ENCODE measurements at places on chromosomes 1 and 21. TPM values are rescaled to one million over a fixed set of nuclear protein-coding genes. Genes with fewer than 3 reads are reported as not detected.

DNA sequence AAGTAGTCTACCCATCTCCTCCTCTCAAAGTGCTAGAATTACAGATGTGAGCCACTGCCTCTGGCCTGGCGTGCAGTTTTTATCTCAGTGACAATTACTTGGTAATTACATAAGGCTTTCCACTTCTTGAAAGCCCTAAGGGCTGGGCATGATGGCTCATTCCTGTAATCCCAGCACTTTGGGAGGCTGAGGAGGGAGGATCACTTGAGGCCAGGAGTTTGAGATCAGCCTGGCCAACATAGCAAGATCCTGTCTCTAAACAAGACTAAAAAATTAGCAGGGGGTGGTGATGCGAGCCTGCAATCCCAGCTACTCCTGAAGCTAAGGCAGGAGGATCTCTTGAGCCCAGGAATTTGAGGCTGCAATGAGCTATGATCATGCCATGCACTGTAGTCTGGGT, 7.7 kb downstream of the HHAT start:
- no peak for DNase-seq
- H3K27me3 ChIP-seq: no peaks in the 10 kb centered on the region
- no peak overlapping the region for H3K4me3 ChIP-seq
- H3K27ac ChIP-seq: no peak overlapping the region
- H3K4me1 ChIP-seq: no peaks in the 10 kb centered on the region

- no peak for DNase-seq
- no peaks in the 10 kb centered on the region for H3K4me1 ChIP-seq
- H3K27ac ChIP-seq: no peak overlapping the region
- no peak overlapping the region for H3K4me3 ChIP-seq
- no peaks in the 10 kb centered on the region for H3K27me3 ChIP-seq
These were observed 135.4 kb upstream of the FMN2 start for GRCh38 chr1:239956263-239956662.

DNA sequence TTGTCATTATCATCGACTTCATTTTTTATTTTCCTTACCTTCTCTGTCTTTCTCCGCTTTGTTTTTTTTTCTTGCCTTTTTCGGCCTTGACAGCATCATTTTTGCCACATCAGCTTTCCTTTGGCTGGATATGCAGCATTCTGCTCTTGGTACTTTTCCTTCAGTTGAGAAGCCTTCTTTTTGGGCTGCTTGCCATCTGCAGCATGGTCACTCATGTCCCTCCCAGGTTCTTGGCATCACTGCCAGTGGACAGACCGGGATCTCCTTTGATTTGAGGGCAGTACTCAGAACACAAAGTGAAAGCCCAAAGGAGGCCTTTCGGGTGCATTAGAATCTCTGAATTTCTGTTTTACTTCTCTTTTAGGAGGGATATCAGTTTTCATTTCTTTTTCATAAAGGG, 3.7 kb upstream of the PARP1 start:
- H3K27me3 ChIP-seq: no peaks in the 10 kb centered on the region
- no peaks in the 10 kb centered on the region for H3K36me3 ChIP-seq
- H3K4me3 ChIP-seq: no peak overlapping the region
- H3K27ac ChIP-seq: no peak overlapping the region

GRCh38 chr1:18093193-18093592, 14.4 kb upstream of the IGSF21 start:
- H3K4me1 ChIP-seq: no peaks in the 10 kb centered on the region
- no peak for DNase-seq
- no peak overlapping the region for H3K4me3 ChIP-seq
- no peaks in the 10 kb centered on the region for H3K36me3 ChIP-seq
- no peak overlapping the region for H3K27ac ChIP-seq
- no peaks in the 10 kb centered on the region for H3K27me3 ChIP-seq

GRCh38 chr1:85502625-85503083, 37.7 kb upstream of the DDAH1 start:
- H3K27ac ChIP-seq: no peak overlapping the region
- no peaks in the 10 kb centered on the region for H3K4me1 ChIP-seq
- no peaks in the 10 kb centered on the region for H3K27me3 ChIP-seq
- no peaks in the 10 kb centered on the region for H3K36me3 ChIP-seq

GRCh38 chr1:109625176-109625575, 5.5 kb downstream of the AMPD2 start:
- H3K4me3 ChIP-seq: no peak overlapping the region
- no peaks in the 10 kb centered on the region for H3K36me3 ChIP-seq
- H3K27ac ChIP-seq: no peak overlapping the region

- no peaks in the 10 kb centered on the region for H3K27me3 ChIP-seq
- no peaks in the 10 kb centered on the region for H3K36me3 ChIP-seq
- H3K27ac ChIP-seq: no peak overlapping the region
- DNase-seq: no peak
These were observed 37.0 kb downstream of the PKP1 start for GRCh38 chr1:201320168-201320788.

DNA sequence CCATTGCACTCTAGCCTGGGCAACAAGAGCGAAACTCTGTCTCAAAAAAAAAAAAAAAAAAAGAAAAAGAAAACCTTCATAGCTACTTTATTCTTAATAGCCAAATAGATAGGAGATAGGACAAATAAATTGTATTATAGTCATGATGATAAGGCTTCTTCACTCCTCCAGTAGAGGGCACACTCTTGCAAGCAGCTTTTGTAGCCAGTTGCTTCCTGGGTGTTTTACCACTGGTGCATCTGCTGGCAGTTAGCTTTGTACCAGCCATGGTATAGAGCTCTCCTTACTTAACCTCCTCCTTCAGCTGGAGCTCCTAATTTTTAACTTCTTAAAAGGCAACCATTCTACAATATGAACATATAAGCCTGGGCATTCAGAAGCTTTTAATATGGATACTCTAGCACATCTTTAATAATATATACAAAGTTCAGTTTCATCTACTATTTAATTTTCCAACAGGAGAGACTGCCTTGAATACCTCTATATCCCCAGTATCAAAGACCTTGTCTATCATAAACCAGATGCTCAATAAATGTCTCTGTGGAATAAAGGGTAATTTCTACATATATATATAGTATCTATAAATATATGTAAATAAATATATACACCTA, 35.8 kb downstream of the EVI5 start:
- H3K4me3 ChIP-seq: no peak overlapping the region
- H3K4me1 ChIP-seq: no peaks in the 10 kb centered on the region
- no peaks in the 10 kb centered on the region for H3K27me3 ChIP-seq

GRCh38 chr1:87684713-87685205, 356.1 kb downstream of the LMO4 start:
- H3K27me3 ChIP-seq: no peaks in the 10 kb centered on the region
- DNase-seq: no peak
- H3K36me3 ChIP-seq: no peaks in the 10 kb centered on the region

DNA sequence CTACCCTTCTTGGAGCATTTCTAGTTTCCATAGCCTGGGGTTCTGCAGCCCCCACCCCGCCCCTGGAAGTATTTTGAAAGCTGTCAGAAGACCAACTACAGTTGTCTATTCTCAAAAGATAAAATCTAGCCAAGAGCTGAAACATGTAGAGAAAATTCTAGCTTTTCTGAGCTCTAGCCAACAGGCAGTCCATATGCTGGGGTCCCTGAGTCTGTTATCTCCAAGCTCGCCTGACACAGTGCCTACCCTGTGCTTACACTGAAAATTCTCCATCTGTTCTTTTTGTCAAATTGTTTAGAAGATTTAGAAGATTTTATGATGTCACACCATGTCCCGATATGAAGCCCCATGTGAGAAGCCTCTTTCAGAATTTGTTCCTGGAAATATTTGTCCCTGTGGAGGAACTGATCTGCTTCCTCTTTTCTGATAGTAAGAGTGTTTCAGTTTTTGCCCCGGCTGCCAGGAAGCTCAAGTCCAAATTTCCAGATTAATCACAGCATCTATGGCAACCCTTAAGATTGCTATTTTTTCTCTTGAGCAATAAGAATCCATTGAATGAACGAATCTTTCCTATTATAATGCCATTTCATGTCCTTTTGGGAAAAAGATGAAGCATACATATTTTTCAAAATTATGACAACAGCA, 23.7 kb upstream of the CSF3R start:
- no peak overlapping the region for H3K27ac ChIP-seq
- no peaks in the 10 kb centered on the region for H3K36me3 ChIP-seq
- DNase-seq: no peak
- H3K4me1 ChIP-seq: no peaks in the 10 kb centered on the region

- no peaks in the 10 kb centered on the region for H3K36me3 ChIP-seq
- no peak overlapping the region for H3K27ac ChIP-seq
- no peaks in the 10 kb centered on the region for H3K4me1 ChIP-seq
These were observed 651.9 kb downstream of the MRPL39 start for GRCh38 chr21:24955275-24955961.

DNA sequence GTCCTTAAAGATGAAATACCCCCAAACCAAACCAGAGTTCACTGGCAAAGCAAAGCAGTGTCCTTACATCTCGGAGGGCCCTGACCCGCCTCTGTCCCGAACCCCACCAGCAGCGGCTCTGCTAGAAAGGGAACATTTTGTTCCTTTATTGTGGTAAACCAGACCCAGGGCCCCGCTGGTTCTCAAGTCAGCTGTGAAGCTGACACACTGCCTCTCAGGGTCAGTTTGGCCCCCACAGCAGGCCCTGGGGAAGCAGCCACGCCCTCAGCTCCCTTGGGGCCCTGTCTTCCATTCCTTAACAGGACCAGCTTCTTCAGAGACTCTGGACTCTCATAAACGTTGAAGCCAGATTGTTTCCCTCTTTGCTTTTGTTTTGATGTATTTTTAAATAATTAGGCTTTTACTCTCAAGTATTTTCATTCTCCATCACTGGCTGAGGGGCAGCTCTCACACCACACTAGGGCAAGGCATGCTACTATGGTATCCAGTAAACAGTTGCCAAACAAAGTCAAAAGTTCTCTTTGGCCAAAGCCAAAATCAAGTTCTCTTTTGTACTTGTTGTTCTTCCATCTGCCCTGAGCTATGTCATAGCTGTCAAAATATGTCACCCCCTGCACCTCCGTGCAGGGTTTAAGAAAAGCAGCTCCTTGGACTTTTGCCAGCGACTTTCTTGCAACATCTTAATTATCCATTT, 61.1 kb upstream of the ANGPTL1 start:
- no peaks in the 10 kb centered on the region for H3K4me1 ChIP-seq
- H3K27me3 ChIP-seq: no peaks in the 10 kb centered on the region
- H3K27ac ChIP-seq: peak overlapping the region; percentile 87
- no peak overlapping the region for H3K4me3 ChIP-seq

DNA sequence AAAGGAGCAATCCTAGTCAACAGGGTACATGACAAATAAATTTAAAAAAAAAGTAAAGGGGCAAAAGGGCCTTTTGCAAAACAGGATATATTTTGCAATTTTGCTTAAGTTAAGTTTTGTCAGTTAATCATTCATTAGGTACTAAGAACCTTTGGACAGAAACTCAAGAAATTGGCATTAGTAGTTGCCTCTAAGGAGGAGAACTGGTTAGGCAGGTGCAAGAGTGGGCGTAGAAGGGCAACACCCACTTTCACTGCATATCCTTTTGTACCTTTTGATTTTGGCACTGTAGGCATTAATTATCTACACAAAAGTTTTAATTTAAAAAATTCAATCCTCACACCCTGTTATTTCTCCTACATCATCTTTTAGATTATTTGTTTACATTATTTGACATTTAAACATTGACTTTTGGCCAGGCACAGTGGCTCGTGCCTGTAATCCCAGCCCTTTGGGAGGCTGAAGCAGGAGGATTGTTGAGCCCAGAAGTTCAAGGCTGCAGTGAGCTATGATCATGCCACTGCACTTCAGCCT, 4.3 kb downstream of the DDAH1 start:
- DNase-seq: no peak
- no peaks in the 10 kb centered on the region for H3K4me1 ChIP-seq
- no peaks in the 10 kb centered on the region for H3K36me3 ChIP-seq
- H3K27me3 ChIP-seq: no peaks in the 10 kb centered on the region

DNA sequence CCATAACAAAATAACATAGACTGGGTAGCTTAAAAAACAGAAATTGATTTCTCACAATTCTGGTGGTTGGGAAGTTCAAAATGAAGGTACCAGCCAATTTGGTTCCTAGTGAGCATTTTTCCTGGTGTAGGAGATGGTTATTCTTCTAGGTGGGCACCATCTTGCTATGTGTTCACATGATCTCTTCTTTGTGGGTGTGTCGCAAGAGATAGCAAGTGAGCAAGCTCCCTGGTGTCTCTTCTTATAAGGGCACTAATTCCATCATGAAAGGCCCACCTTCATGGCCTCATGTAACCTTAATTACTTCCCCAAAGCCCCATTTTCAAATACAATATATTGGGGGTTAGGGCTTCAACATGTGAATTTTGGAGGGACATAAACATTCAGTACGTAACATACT, 38.8 kb upstream of the ATP5PO start:
- DNase-seq: no peak
- H3K4me1 ChIP-seq: no peaks in the 10 kb centered on the region
- no peak overlapping the region for H3K27ac ChIP-seq

DNA sequence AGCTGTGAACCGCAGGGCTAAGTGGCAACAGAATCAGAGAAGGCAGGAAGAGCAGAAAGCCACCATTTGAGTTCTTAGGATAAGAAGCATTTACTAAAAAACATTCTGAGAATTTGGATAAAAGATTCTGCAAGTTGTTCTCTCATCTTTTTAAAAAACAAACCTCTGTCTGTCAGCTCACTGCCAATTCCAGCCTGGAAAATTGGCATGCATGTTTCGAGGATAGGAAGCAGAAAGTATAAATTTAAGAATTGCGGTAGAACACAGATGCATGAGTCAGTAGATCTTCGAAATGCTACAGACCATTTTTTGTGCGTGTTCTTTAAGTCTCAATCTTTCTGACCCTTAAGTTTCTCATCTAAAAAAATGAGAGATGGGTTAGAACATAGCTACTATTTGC, 544.5 kb upstream of the DAB1 start:
- H3K27me3 ChIP-seq: no peaks in the 10 kb centered on the region
- H3K36me3 ChIP-seq: no peaks in the 10 kb centered on the region
- no peak overlapping the region for H3K27ac ChIP-seq
- H3K4me3 ChIP-seq: no peak overlapping the region
- no peaks in the 10 kb centered on the region for H3K4me1 ChIP-seq
- no peak for DNase-seq

GRCh38 chr1:198606020-198606438, 32.8 kb upstream of the PTPRC start:
- no peak overlapping the region for H3K4me3 ChIP-seq
- H3K27me3 ChIP-seq: no peaks in the 10 kb centered on the region
- H3K36me3 ChIP-seq: no peaks in the 10 kb centered on the region
- no peaks in the 10 kb centered on the region for H3K4me1 ChIP-seq
- H3K27ac ChIP-seq: no peak overlapping the region

GRCh38 chr1:47554901-47555300, 117.1 kb downstream of the FOXD2 start:
- H3K4me1 ChIP-seq: no peaks in the 10 kb centered on the region
- H3K4me3 ChIP-seq: no peak overlapping the region
- no peaks in the 10 kb centered on the region for H3K27me3 ChIP-seq

- DNase-seq: no peak
- H3K27ac ChIP-seq: no peak overlapping the region
- no peak overlapping the region for H3K4me3 ChIP-seq
- no peaks in the 10 kb centered on the region for H3K4me1 ChIP-seq
- no peaks in the 10 kb centered on the region for H3K36me3 ChIP-seq
These were observed 272.0 kb downstream of the PTPRC start for GRCh38 chr1:198910816-198911215.

IL20 gene
- total RNA-seq: not detected

CCDC27 gene
- not detected for total RNA-seq

NUP210L gene
- 0.21 TPM for total RNA-seq

REN gene
- not detected for total RNA-seq

CASQ2 gene
- total RNA-seq: 13.6 TPM

SLC22A15 gene
- total RNA-seq: 3.8 TPM

LRRC47 gene
- 44.7 TPM for total RNA-seq

NCSTN gene
- total RNA-seq: 60.9 TPM

SERPINC1 gene
- total RNA-seq: not detected

OR2T2 gene
- total RNA-seq: not detected

GBP6 gene
- not detected for total RNA-seq

HAO2 gene
- not detected for total RNA-seq

CNN3 gene
- total RNA-seq: 510 TPM
